Thyroid gland (tissue), 4 donors: ENCODE measurements at places on chromosomes 11 and 22.

DNA sequence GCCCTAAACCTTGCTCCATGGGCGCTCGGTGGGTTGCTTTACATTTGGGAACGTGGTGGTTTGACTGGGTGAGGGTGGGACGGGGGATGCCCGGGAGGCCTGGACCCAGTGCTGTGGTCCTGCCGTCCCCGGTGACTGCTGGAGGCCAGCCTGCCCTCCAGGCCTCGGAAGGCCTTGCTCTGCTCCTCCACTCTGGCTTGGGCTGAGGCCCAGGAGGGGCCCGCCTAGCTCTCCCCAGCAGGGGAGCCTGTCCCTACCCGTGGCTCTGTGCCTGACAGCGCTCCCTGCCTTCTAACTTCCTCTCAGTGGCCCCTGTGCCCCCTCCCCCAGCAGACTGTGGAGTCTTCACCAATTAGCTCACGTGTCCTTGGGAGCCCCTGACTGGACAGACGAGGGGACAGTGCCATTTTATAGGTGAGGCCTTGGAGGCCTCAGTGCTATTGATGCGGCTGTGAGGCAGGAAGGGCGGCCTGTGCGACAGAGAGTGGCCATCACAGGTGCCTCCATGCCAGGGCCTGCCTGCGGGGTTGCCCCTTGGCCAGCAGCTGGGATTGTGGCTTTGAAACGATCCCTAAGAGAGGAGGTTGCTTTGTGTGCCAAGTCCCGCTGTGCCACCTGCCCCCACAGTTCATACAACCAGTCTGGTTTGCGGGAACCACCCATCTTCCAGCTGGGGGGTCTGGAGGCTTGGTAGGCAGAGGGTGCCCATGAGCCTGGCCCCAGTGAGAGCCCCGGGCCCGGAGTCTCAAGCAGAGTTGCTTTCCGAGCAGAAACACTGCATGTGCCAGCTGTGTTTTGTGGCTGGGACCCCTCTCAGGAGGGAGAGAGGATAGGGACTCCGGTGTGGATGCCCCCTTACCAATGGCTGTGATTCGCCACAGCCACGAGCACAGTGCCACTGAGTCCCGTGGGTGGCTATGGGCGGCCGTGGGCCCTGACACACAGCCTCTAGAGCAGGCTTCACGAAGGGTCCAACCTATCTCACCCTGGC, 17.7 kb downstream of the TPCN2 start:
- DNase-seq, result no peak

- DNase-seq, result no peak
These were observed 6.3 kb downstream of the AMPD3 start for GRCh38 chr11:10461276-10461790.

- DNase-seq, result peak; percentile 58
These were observed at the start of gene IL18 for GRCh38 chr11:112163875-112164685. Gene IL18, minus strand, starts transcription at chr11:112164094. Its CDS starts 9,041 bp downstream, at chr11:112155053.

- no peak for DNase-seq
These were observed 354.4 kb downstream of the SOX6 start for GRCh38 chr11:16001899-16002426.

DNA sequence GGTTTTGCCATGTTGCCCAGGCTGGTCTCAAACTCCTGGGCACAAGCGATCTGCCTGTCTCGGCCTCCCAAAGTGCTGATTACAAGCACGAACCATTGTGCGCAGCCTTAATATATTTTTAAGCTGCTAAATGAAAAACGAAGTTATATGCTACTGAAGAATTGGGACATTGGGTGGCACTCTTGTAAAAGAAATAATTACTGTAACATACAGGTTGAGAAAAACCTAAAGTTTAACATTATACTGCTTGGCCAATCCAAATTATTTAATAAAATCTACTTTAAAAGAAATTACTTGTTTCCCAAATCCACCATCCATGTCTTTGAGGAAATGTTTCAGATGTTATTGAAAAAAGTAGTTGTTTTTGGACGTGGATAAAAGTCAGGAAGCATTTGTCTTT, 37.9 kb upstream of the ARHGAP32 start:
- DNase-seq, result no peak

- DNase-seq, result no peak
These were observed 19.4 kb upstream of the CTSD start for GRCh38 chr11:1782831-1783724.

DNA sequence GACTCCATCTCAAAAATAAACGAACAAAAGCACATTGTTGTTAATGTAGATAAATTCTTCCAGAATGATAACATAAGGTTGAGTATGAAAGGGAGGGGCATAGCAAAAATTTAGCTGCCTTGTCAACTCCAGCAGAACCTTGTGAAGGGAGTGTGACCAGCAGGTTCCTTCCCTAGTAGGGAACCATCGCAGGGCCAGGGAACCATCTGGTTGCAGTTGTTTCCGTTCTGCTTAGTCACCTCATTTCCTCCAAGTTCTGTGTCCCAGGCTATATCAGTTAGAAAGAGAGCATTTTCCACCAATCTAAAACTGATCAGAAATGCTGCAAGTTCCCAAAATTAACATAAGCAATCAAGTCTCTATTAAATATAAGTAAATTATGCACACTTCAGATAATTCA, 126.7 kb upstream of the BLID start:
- DNase-seq, result no peak
